ENCODE measurements at places on chromosomes 13 and 19.
A peak's percentile ranks its signal among the peaks of the same experiment; 100 is the strongest.

- no peak for DNase-seq
Measured at GRCh38 chr13:67437244-67437643, 207.1 kb upstream of the PCDH9 start.

- peak; percentile 97 for DNase-seq
Measured at GRCh38 chr19:7871437-7872305, 2.5 kb downstream of the PRR36 start.

- DNase-seq, result no peak
Measured at GRCh38 chr19:42351079-42351735, 25.8 kb downstream of the MEGF8 start.

- DNase-seq, result no peak
Measured at GRCh38 chr13:50991579-50992521, 82.3 kb downstream of the RNASEH2B start.

DNA sequence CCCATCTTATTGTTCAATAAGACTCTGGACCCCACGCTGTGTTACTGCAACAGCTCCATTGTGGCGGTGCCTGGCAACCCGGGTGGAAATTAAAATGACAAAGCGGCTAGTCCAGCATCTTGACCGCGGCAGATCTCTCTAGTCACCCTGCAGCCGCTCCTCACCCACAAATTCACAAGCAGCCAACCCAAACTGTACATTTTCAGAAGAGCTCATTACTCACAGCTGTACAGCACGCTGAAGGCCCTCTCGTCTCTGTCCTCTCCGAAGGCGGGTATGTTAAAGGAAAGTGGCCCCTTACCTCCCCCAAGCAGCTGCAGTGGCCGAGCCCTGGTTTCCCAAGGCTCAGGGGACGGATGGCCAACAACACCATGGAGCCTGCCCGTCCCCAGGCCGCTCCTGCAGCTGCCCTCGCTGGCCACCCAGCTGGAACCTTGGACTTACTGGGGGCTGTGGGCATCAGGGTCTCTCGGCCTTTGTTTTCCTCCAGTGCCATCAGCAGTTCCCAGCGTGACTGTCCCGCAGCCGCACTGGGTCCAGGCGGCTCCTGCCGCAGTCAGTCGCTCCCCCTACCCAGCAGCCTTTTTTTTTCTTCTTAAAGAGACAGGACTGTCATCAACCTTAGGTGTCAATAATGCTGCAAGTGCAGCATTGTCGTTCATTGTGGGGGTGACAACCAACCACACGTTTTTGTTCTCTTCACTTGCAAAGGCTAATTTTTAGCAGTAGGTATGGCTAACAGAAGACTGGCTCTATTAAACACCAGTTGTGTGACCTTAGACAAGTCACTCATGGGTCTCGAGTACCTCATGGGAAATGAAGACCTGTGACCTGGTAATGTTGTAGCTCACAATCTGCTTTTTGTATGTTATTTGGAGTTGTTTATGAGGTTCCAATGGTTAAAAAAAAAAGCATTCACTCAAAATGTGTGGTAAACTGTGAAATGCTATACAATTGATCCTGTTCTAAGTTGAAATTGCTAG lies at the start of gene SACS:
Gene SACS (minus strand): TSS at position 532 of the 983 bp plus-strand sequence. CDS start 22,463 bp downstream, outside the sequence.
- DNase-seq, result peak; percentile 84

DNA sequence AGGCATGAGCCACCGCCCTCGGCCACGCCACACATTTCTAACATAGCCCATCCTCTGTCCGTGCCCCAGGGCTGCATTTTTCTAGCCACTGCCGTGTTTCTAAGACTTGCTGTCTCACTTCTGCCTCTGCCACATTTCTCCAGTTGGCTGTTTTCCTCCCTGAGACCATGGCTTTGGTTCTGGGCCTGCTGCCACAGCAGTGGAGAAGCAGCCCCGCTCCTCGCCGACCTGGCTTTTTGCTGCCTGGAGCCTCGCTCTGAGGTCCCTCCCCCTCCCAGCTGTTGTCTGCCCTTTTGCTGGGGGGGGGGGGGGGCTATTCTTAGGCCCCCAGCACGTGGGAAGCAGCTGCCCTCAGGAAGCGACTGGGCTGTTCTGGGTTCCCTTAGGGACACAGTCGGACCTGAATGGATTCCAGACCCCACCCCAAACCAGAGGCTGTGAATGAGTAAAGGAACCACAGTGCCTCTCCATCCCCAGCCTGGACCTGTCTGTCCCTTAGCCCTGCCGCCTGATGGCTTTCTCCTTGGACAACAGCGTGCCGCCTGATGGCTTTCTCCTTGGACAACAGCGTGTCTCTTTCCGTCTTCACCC lies 3.3 kb downstream of the GYS1 start:
- no peak for DNase-seq

DNA sequence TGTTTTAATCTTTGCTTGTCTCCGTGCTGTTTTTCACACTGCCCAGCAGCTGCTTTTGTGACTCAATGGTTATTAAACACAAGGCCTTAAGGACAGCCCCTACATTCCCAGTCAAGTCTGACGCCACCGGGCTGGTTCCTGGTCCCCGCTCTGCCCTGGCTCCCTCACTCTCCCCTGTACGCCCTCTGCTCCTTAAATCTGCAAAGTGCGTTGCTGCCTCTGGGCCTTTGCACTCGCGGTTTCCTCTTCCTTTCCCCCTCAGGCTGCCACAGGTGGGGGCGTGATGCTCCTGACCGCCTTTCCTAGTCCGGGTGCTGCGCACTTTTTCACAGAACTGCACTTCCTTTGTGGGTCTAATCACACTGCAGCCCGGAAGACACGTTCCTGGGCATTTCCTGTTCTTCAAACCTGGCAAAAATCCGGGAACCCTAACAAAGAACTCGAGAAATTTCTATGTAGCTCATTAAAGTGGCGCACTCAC lies 25.6 kb downstream of the NOSIP start:
- no peak for DNase-seq

- no peak for DNase-seq
Measured at GRCh38 chr13:40410315-40410714, 256.1 kb downstream of the FOXO1 start.

DNA sequence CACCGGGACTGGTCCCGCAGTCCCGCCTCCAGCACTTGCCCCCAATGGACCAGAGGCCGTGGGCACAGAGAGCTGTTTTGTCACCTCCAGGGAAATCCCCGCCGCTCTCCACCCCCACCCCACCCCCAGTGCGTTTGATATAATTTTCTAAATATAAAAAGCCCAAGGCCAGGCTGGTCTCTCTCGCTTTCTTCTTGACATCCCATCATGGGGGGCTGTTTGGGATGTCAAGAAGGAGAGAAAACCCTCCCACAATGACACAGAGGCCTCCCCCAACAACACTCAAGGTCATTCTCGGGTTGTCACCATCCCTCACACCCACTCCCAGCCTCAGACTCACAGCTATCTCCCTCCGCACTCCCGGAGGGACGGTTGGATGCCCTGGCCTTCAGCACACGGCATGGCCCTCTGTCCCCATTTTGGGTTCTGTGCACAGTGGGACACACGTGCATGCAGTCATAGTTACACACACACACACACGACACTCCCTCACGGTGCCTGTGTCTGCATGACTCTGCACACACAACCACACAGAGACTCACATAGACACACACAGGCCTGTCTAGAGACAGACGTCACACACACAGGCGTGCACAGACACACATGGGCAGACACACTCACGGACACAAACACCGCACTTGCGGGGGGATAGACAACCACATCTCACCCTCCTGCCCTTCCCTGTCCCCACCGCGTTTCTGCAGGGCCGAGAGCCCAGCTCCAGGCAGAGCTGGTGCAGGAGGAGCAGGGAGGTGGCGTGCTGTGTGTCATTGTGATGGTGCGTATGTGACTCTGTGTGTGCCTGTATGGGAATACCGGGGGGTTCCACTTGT lies 4.8 kb upstream of the NFIC start:
- no peak for DNase-seq

DNA sequence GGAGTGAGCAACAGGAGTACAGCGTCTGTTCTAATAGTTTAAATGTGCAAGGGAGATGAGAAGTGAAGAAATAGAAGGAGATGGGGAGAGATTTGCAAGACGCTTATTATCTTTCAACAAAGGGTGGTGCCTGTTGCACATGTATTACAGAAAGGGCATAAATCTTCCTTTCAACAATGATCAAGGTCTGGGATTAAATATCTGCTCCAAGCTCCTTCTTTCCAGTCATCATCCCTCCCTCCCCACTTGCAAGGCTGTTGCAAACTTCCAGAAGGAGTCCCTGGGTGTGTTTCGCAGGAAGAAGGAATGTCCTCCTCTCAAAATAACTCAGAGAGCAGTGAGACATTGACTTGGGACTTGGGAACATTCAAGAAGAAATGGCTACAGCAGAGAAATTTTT lies 63.5 kb upstream of the MYCBP2 start:
- DNase-seq, result no peak

DNA sequence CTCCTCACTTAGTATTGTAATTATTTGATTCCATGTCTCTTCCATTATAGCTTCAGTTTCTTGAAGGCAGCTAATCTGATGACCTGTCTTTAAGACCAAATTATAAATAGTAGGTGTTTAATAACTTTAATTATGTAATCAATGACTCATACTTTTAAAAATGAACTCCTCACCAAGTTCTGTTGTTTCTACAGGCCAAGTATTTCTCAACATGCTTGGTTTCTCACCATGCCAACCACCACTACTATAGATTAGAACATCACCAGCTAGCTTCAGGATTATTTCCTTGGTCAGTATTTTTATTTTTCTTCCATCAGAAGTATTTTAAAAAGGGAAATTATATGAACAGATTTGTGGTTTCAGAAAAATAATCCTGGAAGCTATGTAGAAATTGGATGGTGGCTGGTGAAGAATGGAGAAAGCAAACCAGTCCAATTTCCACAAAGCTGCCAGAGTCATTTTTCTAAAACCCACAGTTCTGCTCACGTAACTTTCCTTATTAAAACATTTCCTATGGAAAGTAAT lies 237.7 kb upstream of the DACH1 start:
- no peak for DNase-seq

GRCh38 chr13:80083853-80084676 lies 256.9 kb downstream of the SPRY2 start:
- DNase-seq, result no peak

Data from neuronal stem cell (in vitro differentiated cells).